Stimulated activated CD4-positive, alpha-beta T cell treated with anti-CD3 and anti-CD28 coated beads, Interleukin-4, amount 100 ng/mL, for 1 hour (primary cell): ENCODE measurements at places on chromosomes 11 and 22.

DNA sequence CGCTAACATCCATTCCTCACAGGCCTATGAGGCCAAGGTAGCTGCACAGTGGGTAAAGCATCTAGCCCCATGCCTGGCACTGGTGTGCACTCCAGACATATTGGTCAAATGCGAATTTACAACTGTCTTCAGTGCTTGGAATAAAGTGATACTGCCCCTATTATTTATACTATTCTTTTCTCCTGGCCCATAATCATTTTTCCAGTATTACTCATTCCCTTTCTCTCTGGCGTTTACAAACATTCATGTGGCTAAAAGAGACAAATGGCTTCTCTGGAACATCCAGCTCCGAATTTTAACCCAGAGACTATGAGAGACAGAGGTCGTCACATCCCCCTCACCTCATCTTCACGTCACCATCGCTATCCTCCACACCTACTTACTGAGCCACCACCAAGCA, 87.2 kb upstream of the PITPNB start:
- DNase-seq, result no peak

- no peak for DNase-seq
Observed at GRCh38 chr11:112355726-112356125, 95.1 kb upstream of the PLET1 start.

DNA sequence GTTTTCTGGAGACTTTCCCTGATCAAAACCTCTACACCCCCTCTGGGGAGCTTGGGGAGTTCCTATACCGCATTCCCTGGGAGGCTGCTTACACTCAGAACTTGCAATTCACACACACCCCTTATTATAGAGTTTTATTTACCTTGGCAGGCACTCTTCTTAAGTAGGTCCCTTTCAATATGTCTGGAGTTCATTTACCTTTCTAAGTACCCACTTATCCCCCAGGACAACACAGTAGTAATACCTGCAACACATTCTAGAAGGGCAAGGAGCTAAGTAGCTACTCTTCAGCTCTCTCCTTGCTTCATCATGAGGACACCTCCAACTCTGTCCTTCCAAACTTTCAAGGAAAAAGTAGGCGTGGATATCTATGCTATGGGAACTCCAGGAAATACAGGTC, 127.8 kb upstream of the ANO3 start:
- no peak for DNase-seq

DNA sequence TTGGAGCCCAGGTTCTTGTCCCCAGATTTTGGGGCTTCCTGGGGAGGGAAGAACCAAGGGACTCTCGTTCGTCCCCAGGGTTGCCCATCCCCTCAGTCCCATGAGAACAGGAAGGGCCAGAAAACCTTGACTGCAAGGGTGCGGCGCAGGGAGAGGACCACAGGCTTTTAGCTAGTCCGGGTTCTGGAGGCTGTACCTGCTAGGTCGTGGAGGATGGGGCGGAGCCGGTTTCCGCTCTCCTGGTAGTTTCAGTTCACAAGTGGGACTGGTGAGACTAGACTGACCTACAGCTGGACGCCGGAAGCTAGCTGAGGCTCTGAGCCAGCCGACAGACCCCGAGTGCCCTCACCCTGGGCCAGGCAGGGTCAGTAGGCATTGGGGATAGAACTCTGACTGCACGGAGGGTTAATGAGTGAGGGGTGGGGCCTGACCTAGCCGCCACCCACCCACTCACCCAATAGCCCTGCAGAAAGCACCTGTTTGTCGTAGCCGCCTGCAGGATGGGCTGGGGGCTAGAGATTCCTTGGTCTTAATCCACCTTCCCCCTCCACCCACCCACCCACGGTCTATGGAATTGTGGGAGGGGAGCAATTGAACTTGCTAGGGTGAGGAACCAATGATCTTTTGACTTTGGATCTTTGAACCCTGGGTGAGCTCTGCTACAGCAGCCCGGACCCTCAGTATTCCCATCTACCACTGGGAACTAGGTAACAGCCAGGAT, 1.5 kb downstream of the MAFF start:
- peak; percentile 21 for DNase-seq

DNA sequence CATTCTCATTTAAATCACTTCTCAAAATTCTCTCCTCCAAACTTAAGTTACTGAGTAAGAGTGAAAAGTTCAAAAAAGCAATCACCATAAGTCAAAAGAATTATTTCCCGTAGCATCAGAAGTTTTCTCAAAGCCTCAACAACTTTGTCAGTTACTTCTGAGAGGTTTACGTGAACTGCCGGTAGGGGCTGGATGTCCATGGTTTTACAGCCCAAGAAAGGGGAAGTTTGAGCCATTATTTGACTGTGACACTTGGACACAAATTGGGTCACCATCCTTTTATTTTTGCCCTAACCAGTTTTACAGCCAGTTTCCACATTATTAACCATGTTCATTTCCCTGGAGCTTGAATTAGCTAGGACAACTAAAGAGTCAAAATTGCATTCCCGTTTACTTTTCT, 7.5 kb downstream of the POU2AF3 start:
- DNase-seq, result no peak

DNA sequence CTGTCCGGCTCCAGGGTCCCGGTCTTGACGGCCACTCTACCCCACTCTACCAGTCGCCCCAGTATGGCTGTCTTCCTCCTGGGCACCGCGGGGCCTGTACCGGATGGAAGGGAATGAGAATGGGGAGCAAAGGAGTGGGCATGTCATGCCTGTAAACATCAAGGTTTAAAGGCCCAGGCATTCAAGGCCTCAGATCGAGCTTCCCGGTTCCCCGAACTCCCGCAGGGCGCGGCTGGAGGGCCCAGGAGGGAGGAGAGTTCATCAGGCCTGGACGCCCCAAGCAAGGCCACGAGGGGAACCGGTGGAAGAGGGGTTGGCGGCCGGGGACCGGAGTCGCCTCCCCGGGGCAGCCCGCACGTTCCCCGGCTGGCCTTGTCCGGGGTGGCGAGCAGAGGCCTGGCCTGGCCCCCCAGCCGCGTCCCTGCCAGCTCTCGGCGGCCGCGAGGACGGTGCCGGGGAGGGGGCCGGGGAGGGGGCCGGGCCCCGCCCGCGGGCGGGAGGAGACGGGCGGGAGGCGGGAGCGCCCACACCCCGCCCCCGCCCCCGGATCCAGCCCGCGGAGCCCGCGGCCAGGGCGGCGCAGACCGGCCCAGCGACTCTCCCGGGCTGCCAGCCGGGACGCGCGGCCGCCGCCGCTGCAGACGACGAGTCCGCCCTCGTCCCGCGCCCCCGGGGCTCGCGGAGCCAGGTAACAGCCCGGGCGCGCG, at the start of gene CDC42EP1:
TSS of gene CDC42EP1 (plus strand) at position 580 of the 707 bp plus-strand sequence. CDS start 5,870 bp downstream, outside the sequence.
- no peak for DNase-seq

DNA sequence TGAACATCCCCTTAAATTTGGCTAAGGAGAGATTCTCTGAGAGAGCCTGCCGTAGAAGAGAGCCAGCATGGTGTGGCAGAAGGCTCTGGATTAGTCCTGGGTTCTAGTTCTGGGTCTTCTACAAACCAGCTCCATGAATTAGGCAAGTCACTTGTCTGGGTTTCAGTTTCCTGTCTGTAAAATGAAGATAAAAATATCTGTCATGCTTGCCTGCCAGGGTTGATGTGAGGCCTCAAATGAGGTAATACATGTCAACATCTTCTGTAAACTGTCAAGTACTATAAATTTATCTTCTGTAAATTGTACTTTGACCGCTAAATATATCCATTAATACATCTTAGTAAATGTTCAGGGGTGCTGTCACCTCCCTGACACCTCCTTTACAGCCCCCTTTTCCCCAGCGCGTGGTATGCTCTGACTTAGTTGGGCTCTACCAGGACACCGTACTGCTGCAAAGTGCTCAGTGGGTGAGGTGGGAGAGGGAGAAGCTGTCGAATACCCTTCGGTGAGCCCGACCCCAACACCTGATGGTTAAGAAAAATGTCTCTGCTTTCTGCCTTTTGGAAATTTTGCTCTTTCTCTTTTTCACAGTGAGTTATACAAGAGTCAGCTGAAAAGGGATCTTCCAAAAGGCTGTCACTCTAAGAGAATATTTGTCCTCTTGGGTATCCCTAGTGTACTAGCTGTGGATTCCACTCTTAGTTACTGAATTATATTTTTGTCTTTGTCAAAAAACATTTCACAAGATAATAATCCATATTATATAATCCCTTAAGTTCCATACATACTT, 15.0 kb downstream of the RBX1 start:
- no peak for DNase-seq
